Pancreas (tissue), 10 donors: ENCODE measurements at places on chromosomes 3 and 15. TPM values are rescaled to one million over a fixed set of nuclear protein-coding genes. Genes with fewer than 3 reads are reported as not detected.

Gene TUSC7
- not detected for polyA plus RNA-seq

Gene STRIT1
- polyA plus RNA-seq, result 0.73 TPM

Gene CYB561D2
- 30.4 TPM for polyA plus RNA-seq

Gene ASB14
- polyA plus RNA-seq, result 0.02 TPM

Gene SOX2
- polyA plus RNA-seq, result 0.04 TPM

Gene ZNF80
- not detected for polyA plus RNA-seq

Gene LRRN1
- polyA plus RNA-seq, result 0.99 TPM

Gene MESP2
- not detected for polyA plus RNA-seq

Gene ATP2C1
- 12.2 TPM for polyA plus RNA-seq

Gene CHRFAM7A
- 0.33 TPM for polyA plus RNA-seq

Gene TMEM207
- not detected for polyA plus RNA-seq
